ENCODE measurements at places on chromosomes 1 and 21.

DNA sequence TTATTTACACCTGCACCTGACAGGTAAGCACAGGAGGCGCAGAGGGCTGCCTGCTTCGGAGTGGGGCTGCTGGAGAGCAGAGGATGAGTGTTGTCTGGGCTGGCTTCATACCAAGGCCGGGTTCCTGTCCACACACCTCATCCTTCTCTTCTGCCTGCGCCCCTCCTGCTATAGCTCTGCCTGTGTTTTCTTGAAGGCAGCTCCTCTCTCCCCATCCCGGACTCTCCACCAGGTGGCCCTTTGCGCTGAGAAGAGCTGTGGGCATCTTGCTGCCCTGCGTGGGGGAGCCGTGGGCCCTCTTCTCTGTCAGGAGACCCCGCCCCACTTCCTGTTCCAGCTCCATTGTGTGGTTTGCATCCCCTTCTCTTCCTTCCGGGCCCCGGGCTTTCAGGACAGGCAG lies 35.0 kb downstream of the ARHGEF10L start:
- DNase-seq = no peak

DNA sequence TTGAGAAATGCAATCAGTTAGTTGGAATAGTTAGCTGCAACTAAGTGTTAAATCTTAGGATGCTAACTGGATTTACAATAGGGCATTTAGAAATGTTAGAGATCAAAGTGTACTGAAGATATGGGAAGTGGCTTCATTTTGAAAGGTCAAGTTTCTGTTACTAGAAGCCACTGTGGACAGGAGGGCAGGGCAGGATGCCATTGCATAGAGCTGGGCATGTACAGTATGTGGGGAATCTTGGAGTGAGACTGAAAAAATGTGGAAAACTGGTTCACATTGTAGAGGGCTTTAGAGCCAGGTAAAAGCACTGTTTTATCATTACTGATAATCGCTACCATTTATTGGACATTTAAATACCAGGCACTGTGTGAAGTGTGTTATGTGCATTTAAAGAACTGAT lies 31.0 kb downstream of the ARID1A start:
- DNase-seq = no peak

DNA sequence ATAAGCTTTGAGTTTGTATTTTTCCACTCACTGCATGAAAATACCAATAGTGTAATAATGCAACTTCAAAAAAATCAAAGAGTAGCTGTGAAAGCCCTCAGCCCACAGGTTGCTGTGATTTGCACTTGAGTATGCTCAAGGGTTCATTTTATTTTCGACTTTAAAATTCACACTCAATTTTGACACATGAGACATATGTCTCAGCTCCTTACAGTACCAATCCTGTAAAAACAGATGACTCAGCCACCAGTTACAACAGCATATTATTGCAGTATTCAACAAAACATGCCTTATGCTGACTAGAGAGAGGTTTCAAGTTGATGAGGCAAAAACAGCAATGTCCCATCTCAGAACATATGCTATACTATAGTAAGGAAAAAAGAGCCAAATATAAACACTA lies 66.1 kb downstream of the CYYR1 start:
- no peak for DNase-seq

- DNase-seq = no peak
These were observed 8.3 kb upstream of the KANK4 start for GRCh38 chr1:62327360-62328055.

DNA sequence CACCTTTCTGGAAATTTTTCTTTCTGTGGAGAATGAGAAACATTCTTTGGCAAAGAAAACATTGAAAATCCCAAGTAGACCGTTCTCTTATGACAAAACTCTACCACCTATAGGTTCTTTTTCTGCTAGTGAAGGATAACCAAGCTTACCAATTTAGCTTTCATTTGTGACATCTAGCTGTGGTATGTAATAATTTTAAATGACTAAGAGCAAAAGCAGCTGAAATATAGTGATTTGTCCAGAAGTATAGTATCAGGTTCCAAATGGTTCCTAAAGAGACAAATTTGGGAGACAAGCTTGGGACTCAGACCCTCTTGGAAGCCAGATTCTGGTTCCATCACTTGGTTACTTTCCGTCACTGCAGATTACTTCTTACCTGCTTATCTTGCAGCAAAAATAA lies 24.4 kb downstream of the FUBP1 start:
- no peak for DNase-seq

- no peak for DNase-seq
These were observed 378.9 kb downstream of the TTLL7 start for GRCh38 chr1:83620016-83620415.

- DNase-seq = no peak
These were observed 88.2 kb downstream of the CAMTA1 start for GRCh38 chr1:6873298-6874015.

DNA sequence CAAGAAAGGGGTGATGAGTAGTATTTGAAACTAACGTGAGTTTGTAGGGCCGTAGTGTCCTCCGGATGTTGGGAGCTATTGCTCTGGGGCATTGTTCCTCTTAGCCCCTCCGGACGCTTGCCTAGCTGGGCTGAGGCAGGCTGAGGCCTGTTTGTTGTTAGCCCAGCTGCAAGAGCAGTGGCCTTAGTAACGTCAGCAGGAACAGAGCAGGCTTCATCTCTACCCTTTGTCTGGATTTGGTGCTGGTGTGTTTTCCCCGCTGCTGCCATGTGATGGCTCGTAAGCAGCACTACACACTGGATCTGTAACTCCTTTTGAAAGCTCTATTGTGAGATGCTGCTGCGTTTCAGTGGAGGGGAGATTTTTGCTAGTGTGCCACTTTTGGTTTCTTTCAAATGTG lies 57.6 kb downstream of the DNM3 start:
- peak; percentile 80 for DNase-seq

- DNase-seq = no peak
These were observed 12.4 kb downstream of the VANGL1 start for GRCh38 chr1:115654125-115654524.

GRCh38 chr1:163706915-163707314 lies 385.2 kb downstream of the NUF2 start:
- DNase-seq = no peak

- no peak for DNase-seq
These were observed 69.6 kb upstream of the GJB5 start for GRCh38 chr1:34685225-34685624.

- no peak for DNase-seq
These were observed 44.8 kb downstream of the CLIC6 start for GRCh38 chr21:34713621-34714020.

GRCh38 chr1:175268720-175269119 lies 76.1 kb upstream of the KIAA0040 start:
- no peak for DNase-seq

DNA sequence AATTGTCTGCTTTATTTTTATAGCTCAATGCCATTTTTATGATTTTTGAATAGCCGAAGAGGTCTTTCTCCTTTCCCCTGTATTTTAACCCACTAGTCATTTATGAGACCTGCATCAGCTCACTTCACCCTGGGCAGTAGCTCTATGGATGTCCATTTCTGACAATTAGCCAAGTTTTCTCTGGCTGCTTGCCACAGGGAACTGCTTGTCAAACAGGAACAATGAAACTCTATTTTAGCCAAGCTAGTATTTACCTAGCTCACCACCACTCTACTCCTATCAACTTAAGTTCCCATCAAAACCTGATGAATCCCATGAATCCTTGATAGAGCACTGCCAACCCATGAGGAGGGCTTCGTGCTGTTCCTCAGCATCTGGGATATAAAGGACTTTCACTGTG lies 406.7 kb downstream of the RWDD3 start:
- peak; percentile 27 for DNase-seq

DNA sequence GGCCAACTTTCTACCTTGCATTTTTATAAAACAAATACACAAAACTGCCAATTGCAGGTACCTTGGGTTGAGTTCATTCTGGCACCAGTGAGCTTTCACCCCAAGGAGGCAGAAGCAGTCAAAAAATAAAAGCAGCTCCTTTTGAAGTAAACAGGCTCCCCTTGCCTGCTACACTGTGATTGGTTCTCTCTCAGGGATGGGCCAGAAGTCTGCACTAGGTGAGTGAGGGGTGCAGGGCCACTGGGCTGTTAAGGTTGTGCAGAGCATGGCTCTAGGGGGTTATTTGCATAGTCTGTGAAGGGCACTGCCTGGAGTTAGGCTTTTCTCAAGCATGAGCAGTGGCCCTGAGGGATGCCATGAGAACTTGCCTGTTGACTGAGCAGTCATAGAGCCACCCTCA lies 39.1 kb downstream of the AKNAD1 start:
- no peak for DNase-seq

DNA sequence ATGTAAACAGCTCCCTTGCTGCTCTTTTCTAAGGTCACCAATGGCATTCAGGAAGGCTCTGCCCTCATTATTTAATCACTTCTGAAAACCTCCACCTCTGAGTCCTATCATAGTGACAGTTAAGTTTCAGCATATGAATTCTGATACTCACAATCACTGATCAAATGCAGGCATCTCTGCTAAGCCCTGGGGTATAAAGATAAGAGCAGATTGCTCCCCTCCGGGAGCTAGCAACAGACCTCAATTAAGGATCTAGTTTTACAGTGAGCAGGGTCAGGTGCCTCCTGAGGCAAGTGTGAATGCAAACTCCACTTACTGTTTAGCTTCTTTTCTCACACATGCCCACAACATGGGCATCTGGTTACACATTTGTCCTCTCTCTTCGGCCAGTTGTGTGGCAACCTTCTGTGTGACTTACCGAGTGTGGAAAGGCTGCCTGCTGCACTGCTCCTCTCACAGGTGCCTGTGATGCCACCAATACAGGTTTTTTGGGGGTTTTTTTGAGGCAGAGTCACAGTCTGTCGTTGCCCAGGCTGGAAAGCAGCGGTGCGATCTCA lies 15.0 kb downstream of the IL10RB start:
- no peak for DNase-seq

DNA sequence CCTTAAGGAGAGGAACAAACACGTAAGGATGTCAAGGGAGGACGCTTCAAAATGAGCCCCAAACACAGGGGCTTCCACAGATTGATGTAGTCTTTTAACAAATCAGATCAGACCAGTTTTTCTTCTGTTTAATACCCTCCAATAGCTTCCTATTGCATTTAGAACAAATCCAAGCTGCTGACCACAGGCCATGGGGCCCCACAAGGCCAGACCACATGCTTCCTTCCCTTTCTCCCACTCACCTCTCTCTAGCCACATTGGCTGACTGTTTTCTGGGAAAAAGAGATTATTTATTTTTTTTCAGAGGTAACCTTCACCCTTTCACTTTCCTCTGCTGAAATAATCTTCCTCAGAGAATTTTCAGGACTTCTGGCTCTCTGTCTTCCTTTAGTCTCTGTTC lies 380.6 kb downstream of the SIPA1L2 start:
- no peak for DNase-seq

DNA sequence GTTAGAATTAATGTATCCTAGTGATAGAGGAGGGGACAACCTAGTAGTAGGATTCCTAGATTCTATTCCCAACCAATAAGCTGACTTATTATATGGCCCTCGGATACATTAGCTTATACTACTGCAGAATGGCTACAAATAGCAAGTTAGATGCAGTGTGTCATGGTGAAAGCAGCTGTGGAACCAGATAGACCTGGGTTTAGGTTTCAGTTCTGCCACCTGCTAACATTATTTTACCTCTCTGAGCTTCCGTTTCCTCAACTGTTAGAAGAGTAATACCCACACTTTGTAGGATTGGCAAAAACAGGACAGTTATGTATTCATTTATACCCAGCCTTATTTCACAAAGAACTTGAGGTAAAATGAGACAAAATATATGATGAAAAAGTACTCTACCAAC lies 21.6 kb upstream of the MAGOH start:
- no peak for DNase-seq

GRCh38 chr1:38029685-38030511 lies 16.7 kb downstream of the POU3F1 start:
- no peak for DNase-seq

DNA sequence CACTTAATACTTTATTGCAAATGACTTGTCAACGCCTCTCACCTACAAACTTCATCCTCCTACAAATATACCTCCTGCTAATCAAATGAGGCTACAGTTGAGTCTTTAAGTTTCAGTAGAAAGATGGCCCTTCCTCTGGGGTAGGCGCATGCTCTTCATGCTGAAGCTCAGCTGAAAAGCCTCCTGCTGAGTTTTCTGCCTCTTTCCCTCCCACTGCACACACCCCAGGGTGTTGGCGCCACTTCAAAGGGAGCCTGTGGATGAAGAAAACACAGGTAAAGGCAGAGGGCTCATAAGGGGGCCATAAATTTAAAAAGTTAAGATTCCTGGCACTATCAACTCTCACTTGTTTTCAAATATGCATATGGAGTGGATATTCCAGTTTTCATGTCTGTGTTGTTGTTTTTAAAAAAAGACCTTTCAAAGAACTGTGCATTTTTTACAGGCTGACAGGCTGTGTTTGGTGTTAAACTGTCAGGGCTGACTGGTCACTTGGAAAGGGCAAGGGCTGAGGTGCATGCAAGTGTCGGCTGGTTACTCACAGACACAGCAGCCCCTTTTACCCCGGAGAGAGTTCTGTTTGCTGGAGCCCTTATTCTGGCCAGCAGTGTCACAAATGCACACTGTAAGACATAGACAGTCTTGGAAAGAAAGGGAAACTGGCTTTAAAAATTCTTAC lies 42.9 kb upstream of the LGALS8 start:
- DNase-seq = no peak

GRCh38 chr1:54336116-54336515 lies 70.1 kb downstream of the SSBP3 start:
- DNase-seq = no peak

GRCh38 chr1:145758116-145758515 lies 38.8 kb downstream of the CD160 start:
- peak; percentile 7 for DNase-seq

- no peak for DNase-seq
These were observed 66.2 kb downstream of the SYT6 start for GRCh38 chr1:114087495-114087894.

- peak; percentile 71 for DNase-seq
These were observed 910 bp upstream of the RERE start for GRCh38 chr1:8818325-8818775.

GRCh38 chr1:184820218-184820750 lies 65.6 kb upstream of the EDEM3 start:
- DNase-seq = no peak

- DNase-seq = no peak
These were observed 39.2 kb downstream of the DISP3 start for GRCh38 chr1:11518016-11518701.

DNA sequence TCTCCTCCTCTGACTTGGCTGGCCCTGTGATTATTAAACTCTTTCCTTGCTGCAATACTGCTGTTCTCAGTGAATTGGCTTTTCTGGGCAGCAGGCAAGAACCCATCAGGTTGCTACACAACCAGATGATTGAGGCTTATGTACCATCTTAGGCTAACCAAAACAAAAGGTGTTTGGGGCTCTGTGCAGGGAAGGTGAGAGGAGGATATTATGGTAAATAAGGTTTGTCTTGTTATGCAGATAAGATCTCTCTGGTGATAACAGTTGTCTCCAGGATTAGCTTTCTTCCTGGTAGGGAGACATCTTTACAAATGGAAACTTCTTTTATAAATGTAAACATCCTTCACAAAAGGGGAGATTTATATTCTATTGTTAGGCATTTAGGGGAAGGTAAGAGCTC lies 44.5 kb upstream of the GORAB start:
- DNase-seq = no peak

GRCh38 chr21:45538381-45539045 lies 3.7 kb downstream of the SLC19A1 start:
- DNase-seq = no peak

Measured in brain (organoid and tissue), 16 donors.